ENCODE measurements at places on chromosomes 3 and 15. TPM values are rescaled to one million over a fixed set of nuclear protein-coding genes. Genes with fewer than 3 reads are reported as not detected.

DNA sequence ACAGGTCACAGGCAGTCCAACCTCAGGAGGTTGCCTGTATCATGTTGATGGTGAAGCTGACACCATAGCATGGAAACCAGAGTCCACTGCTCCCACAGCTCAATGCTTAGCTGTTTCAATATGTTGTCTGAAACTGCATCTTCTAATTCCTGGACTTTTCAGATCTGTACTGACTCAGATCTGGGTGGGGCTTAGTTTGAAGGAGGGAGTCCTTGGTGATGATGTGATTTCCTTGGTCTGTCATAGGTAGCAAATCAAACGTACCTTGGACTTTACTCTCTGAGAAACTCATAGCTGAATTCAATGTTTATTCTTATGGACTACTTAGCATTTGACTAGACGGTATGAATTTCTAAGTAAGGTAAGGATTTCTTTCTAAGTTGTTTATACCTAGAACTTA lies at the start of gene HHLA2:
HHLA2 (plus strand) TSS at position 310 of the 400 bp plus-strand sequence. CDS start 55,266 bp downstream, outside the sequence.
- DNase-seq, result no peak

GRCh38 chr15:75544359-75544758 lies 34.8 kb downstream of the PTPN9 start:
- peak; percentile 5 for DNase-seq

GRCh38 chr15:81386947-81387346 lies 12.9 kb upstream of the TMC3 start:
- no peak for DNase-seq

DNA sequence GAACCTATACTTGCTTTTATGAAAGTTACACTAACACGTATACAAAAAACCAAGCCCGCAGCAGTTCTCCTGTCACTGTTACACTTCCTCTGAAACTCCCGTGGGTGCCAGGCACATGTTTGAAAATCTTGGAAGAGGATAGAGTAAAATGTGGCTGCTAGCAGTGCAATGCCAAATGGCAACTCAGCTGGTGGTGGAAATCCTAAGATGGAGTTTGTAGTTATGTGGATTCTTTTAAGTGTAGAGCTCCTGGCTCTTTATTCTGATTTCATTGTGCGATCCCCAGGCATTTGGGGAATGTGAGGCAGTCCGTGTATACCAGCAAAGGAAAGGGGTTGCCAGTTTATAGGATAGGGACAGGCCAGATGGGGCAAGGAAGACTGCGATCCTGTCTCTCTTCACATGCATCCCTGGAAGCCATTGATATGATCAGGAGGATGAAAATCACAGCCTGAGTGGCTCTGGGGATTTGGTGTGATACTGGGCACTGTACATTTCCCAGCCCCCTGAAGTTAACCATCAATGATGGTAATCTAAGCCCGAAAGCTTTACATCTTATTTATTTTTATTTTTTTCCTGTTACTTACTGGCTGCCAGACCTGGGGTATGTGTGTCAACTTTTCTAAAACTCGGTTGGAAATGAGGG lies 1.1 kb downstream of the STAC start:
- peak; percentile 15 for DNase-seq

The ERICH6 gene
- 0.07 TPM for total RNA-seq

- no peak for DNase-seq
Measured at GRCh38 chr3:134326126-134326525, 48.1 kb downstream of the AMOTL2 start.

- no peak for DNase-seq
Measured at GRCh38 chr3:144324076-144324475, 352.5 kb downstream of the DIPK2A start.

DNA sequence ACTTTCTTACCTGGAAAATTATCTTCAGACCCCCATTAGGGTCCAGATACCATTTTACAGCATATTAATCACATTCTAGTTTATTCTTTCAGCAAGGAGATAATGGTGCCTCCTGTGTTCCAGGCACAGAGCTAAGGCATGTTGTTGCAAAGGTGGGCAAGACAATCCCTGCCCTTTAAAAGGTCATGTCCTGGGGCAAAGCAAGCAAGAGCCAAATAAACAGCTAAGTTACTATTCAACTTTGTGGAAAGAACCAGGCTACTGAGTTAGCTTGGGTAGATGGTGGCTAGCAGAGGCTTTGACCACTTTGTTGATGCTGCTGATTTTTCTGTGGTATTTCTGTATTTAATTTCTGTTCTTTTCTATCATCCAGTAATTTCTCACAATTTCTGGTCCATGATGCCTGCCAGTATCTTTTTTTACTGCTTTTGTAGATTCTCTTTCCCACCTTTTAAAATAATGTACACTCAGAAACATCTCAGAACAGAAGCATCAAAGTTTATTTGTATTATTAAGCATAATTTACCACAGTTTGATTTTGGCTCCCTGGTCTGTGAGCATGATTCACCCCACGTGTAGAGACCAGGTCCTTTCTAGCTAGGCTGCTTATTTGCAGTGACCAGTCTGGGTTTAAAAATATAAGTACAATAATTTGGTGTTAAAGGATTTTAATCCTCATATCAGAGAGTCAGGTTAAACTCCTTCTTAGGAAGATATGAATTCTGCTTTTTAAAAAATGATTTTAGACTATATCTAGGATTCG lies 71.5 kb downstream of the LRRC28 start:
- peak; percentile 25 for DNase-seq

DNA sequence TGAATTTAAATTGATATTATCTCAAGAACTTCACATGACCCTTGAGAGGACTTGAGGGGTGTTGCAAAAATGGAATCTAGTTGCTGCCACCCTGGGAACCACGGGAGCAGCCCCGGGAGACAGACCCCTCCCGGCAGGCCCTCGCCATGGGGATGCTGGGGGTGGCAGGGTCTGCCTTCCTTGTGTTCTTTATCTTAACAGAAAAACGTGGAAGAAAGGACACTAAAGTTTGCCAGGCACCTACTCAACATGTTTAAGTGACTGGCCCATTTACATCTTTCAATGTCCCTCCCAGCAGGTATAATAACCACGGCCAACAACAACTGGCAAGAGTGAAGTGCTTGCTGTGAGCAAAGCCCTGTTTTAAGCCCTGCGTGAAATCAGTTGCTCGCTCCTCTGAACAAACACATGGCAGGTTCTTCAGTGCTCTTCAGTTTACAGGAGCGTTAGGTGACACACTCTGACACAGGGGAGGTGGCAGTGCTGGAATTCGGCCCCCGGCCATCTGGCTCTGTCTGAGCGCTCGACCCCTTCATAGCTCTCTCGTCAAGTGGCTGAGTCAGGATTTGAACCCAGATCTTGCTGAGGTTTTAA lies 112.5 kb downstream of the ASB7 start:
- DNase-seq, result no peak

GRCh38 chr3:111415018-111415417 lies 127.0 kb upstream of the CD96 start:
- no peak for DNase-seq

The PIERCE2 gene
- 6.5 TPM for total RNA-seq

- DNase-seq, result peak; percentile 37
Measured at GRCh38 chr3:179474480-179474879, 23.2 kb upstream of the GNB4 start.

DNA sequence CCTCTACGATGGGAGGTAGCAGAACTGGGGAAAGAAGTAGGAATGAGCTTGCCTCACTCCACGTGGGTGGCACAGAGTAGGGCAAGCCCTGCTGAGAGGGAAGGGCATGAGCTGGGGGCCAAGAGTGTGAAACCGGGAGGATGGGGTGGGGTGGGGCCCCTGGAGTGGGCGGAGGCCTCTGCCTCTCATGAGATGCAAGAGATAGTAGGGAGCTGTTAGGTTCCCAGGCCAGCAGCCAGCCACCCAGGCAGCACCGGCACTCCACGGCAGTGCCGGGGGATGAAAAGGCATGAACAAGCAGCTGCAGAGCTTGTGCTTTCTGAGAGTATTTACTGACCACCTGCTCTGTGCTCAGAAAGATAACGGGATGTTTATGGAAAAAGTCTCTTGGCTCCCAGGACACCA lies 24.4 kb upstream of the PLA2G4E start:
- no peak for DNase-seq

DNA sequence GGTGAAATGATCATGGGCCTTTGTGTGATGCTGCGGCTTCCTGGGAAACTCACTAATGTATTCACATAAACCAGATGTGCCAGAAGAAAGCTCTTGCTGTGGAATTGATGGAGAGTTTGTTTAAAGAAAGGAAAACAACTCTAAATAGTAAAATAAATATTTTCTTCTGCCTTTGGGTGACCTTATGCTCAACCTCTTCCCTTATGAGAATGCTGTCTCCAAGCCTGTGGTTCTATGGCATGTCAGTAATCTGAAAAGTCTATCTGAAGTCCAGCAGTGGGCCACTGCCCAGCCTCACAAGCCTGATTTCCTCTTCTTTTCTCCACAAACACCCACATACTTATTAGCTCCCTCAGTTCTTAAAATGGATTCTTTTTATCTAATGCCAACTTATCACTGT lies 49.9 kb upstream of the PHLDB2 start:
- peak; percentile 85 for DNase-seq

GRCh38 chr3:16599694-16600093 lies 5.5 kb downstream of the DAZL start:
- DNase-seq, result no peak

DNA sequence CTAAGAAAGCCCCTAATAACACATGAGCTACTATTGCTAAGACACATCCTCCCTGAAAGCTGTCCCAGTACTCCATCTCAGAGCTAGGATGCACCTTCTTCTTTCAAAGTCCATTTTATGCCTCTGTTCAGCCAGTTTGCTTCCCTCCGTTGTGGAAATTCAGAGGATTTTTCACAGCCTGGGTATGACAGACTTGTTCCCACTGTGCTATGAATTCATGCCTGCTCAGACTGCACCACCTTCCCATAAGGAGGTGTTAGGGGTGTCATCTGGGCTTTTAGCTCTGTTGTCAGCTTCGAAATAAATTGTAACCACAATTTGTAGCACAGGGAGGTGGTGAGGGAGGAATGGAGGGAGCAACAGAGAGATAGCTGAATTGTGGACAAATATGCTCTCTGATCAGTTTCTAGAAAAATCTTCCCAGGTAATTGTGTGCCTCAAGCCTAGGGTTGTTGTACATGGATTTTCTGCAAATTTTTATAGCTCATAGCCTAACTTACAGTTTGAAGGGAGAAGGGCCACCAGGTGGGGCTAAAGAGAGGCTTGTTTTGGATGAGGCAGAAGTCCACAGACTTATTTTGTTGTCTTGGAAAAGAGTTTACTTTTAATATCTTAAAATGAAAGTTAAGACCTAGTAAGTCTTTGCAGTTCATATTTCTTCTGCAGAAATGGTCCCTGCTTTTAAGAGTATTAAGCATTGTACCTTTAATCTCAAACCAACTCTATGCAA lies 462.0 kb downstream of the PDCD6IP start:
- DNase-seq, result peak; percentile 7

- DNase-seq, result peak; percentile 38
Measured at GRCh38 chr3:140467796-140468315, 210.0 kb upstream of the TRIM42 start.

DNA sequence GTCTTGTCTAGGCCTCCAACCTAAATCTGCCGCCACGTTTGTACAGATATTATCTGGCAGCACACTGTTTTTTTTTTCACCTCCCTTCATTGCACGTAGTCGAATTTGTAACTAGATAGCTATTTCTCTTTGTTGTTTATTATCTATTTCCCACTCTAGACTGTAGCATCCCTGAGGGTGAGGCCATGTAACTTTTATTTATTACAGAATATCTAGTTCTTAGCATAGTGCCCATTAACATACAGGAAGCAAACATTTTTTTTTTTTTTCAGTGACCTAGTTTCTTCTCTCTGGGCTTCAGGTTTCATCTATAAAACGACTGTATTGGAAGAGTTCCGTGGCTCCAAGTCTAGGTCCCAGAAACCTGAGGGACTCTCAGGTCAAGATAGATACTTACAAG lies 354.3 kb downstream of the FGF12 start:
- no peak for DNase-seq

All from M059J (cell line).